Activated naive CD8-positive, alpha-beta T cell treated with anti-CD3 and anti-CD28 coated beads, Interleukin-2, amount 50 U/mL, for 24 hours (primary cell): ENCODE measurements at places on chromosomes 3 and 15.

DNA sequence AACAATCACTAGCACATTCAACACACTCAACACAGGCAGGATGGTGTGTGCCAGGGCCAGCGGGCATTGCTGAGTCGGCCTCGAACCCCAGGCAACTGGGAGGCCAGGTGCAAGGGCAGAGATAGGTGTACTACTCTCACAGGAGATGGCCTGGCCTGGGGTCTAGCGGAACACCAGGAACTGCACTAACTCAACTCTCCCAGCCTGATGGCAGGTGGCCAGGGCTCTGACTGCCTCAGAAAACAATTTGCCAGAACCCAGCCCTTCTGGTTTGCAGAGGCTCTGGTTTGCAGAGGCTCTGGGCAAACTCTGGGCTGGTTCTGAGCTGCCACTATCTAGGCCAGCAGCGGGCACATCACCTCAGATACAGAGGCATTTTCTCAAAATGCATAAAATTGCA is 229.2 kb upstream of the CHRNA7 start:
- DNase-seq: no peak

DNA sequence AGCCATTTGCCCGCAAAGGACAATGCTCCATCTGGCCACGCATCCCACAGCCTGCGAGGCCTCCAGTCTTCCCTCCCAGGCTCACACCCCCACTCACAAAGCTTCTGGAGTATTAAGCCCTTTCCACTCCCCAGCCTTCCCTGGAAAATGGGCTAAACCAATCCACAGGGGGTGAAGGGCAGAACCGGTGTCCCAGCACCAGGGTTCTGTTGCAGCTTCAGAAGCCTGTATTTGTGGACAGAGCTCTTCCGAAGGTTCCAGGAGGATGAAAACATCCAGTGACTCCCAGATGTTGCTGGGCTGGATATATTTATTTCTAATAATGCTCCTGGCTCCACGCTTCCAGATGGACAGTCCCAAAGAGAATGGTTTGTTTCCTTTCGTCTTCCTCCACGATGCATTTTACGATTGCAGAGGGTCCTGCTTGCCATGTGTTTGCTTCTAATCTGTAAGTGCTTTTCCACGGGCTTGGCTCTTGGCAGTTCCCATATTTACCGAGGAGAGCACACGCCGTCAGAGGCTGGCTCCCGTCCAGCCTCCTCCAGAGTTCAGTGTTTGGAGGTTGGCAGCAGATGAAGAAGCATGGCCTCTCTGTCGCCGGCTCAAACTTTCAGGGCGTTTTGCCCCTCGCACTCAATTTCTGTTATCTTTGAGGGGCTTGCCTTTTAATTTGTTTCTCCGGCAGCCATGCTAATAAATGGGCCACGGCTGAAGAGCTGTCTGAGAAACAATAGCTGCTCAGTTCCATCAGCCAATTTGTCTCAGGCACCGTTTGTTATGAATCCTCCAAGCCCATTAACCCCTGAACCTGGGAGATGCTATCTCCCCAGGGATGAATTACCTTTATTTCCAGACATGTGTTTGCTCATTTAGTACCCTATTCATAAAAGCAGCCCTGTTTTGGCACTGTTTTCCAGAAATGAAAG is 367.9 kb upstream of the PROK2 start:
- no peak for DNase-seq

DNA sequence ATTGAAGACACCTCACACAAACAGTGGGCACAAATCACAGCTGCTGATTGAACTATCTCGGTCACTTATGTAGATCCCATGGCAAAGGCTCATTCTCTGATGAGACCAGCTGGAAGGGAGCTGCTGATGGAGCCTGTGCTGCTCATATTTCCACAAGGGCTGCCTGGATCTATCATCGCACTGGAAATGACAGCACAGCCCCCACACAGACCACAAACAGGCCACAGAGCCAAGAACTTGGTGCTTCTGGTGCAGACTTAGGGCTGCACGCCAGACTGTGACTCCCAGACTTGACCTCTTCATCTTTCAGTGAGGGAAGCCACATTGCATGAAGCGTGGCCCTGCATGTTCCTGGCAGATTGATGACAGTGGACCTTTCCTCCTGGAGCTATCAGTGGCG is 197.6 kb downstream of the MINAR1 start:
- no peak for DNase-seq

DNA sequence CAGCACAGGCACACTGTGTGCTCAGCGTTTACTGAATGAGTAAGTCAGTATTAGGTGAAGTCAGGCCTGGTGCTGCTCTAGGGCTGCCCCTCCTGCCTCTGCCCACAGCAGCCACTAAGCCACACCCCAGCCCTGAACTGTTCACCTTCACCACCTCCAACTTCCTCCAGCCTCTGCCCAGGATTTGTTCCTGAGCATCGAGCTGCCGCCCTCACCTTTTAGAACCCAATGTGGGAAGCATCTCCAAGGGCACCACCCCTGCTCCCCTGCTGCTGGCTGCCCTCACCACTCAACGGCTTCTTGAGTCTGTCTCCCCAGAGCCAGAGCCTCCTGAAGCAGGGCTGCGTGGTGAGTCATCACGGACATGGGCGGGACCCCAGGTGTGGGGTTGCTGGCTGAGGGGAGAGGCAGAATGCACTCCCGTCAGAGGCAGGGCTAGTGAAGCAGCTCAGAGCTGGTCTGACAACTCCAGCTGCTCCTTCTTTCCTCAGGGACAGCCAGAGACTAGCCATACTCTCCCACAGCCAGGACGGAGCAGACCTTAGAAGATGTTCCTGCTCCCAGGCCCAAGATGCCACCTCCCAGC is 5.8 kb downstream of the HYAL2 start:
- peak; percentile 52 for DNase-seq

DNA sequence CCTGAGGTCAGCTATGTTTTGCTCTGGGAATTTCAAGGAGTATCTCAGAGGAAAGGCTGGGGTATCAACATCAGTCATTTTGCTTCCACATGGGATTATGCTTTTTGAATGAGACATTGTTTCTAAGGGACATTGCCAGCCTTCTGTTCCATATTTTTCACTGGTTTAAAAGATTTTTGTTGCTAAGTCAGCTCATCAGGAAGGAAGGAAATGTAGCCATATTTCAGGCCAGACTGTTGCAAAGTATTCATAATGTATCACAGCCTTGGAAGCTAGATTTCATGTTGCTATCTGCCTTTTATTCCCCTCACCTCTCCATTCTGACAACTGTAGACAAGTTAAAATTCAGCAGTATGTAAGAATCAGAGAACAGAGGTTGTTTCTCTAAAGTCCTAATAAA is 61.0 kb upstream of the CHRM5 start:
- DNase-seq: no peak

GRCh38 chr3:69425249-69425648 is 39.4 kb upstream of the FRMD4B start:
- peak; percentile 13 for DNase-seq

- peak; percentile 55 for DNase-seq
Measured at GRCh38 chr3:10753964-10754363, 62.1 kb upstream of the SLC6A11 start.

DNA sequence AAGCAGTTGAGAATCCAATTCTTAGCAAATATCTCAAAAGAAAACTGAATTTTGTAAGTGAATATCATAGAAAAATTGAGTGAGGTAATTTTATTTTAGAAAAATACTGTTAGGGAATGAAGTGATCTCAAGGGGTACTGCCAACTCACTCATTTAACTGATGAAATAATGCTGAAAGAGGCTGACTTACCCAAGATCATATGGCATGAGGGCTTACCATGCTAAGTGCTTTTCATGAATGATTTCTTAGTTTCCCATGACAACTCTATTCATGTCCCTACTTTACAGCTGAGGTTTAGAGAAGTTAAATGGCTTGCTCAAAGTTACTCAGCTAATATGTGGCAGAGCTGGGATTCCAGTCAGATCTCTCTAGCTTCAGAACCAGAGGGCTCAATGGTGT is 30.6 kb downstream of the CCDC14 start:
- DNase-seq: no peak

DNA sequence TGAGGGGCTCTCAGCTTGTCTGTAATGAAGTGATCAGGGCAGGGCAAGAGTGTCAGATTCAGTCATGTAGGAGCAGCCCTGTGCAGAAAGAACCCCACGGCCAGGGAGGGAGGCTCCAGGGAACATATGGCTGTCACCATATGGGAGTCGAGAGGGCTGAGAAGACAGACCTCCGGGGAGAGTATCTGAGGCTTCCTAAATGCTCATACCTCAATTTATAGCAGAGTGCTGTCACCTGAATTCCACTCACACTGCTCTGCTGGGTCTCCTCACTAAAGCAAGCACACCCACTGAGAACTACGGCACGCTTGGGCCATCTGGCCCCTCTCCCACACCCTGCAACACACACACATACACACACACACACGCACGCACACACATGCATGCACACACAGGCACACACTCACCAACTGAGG is 92.3 kb upstream of the TJP1 start:
- no peak for DNase-seq

- DNase-seq: no peak
Measured at GRCh38 chr3:94420931-94421330, 358.1 kb downstream of the NSUN3 start.

GRCh38 chr3:113600418-113601182 is 68.2 kb downstream of the SIDT1 start:
- DNase-seq: no peak

DNA sequence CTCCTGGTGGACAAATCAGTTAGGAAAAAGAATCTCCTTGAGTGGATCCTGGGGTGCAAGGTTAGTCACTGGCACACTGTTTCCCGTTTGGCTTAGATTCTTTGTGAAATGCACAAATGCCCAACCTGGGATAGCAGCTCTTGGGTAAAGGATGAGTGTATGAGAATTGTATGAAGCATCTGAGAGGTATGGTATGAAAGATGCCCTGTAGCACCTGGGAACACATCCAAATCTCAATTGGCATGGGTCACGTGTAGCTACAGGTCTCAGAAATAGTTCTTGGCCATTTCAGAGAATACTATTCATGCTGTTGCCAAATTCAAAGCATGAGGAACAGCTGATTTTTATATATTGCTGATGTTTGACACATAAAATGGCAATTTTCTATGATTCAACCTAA is 84.3 kb downstream of the KCNH8 start:
- no peak for DNase-seq
